ENCODE measurements at places on chromosomes 3 and 15.

DNA sequence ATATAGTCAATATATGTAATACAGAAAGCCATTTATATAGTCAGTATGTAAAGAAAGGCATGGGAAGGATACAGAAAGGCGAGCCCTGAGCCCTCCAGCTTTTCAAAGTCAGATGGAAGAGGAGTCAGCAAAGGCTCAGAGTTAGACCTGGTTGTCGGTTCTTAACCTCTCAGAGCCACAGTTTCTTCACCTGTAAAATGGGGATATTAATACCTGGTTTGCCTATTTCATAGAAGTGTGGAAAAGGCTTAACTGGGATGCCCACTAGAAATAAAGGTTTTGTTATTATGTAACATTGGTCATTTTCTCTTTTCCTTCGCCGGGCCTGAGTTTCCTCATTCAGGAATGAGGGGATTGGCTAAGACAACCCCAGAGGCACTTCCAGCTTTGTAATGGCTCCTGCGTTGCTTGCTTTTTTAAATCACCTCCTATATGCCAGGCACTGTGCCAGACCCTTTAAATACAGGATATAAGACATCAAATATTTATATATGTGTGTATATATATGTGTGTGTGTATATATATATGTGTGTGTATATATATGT is 2.4 kb downstream of the CRELD1 start:
- no peak for DNase-seq

DNA sequence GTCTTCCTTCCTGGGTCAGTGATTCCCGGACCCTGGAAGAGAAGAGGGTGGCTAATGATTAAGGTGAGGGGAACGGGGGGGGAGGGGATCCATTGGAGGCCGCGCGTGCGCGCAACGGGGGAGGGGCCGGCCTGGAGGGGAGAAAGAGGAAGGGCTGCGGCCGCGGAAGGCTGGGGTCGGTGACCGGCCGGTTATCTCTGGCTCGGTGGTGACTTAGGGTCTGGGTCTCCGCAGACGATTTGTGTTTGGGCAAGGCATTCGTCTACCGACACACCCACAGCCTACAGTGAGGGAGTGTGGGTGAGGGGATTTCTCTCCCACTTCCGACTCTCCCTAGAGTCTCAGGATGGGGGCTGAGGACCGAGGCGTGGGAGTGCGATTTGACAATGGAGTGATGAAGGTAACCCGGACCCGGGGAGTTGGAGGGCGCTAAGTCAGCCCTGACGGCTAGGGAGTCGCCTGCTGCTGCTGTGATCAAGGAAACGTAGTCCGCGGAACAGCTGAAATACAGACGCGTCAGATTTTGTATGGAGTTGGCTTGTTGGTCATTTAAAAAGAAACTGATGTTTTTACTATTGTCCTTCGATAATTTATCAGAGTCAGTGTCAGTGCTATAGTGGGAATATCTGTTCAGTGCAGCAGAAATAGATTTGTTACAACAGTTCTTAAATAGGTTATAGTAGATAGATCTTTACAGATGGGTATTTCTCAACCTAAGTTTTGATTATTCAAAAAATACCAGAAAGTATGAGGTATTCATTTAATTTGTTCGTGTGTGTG is 733 bp downstream of the RNF111 start:
- peak; percentile 57 for DNase-seq

DNA sequence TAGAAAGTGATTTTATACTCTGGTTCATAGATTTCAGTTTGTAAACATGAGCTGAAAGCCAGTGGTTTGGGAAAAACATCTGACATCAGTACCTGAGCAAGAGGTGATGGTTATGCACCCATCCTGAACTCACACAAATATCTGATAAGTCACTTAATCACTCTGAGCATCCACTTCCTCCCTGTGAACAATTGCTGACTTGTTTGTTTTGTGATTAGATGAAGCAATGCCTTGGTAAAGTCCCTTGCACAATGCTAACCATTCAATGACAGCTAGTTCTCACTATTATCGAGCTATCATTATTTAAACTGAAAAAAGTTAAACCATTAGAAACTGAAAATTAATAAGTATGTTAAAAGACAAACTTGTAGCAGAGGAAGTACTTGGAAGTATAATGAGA is 303.0 kb downstream of the PLOD2 start:
- DNase-seq = no peak

DNA sequence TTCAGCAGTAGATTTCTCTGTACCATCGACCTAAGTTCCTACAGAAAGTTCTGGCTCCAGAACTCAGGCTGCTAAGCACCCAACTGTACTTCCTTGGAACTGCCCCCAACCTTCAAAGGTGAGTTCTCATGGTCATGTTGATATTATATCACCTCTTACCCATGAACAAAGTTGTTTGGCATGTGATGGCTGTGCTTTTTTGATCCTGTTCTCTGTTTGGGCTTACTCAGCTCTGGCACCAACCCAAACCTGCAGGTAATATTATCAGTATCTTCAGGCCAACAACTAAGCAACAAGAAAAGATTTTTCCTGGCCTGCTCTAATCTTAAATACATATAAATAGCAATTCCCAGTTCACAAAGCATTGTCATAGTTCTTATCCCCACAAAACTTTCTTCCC is 318.7 kb upstream of the LMCD1 start:
- DNase-seq = no peak

GRCh38 chr15:81427176-81427575 is 53.2 kb upstream of the TMC3 start:
- DNase-seq = no peak

DNA sequence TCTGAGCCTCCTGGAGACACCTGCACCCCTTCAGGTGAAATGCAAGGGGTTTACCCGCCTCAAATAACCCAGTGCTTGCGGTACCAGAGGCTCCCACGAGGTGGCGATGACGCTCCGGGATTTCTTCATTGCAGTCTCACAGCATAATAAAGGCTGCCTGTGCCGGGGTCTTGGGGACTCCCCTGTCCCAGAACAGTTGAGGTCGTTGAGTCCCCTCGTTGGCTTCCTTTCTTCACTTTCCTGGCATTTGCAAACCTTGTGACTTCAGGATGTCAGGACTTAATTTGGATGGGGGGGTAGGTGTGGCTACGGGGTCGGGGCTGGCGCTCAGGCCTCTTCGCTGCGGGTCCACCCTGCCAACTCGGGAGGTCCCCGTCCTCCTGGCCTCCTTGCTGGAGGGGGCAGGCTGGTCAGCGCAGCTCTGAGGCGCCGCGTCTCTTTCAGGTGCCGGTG is 1.3 kb downstream of the GNAT1 start:
- DNase-seq = peak; percentile 86

All from stimulated activated CD4-positive, alpha-beta T cell treated with anti-CD3 and anti-CD28 coated beads, Interleukin-4, amount 100 ng/mL, for 24 hours (primary cell).